A549 treated with Mapracorat at 1 μM for 4 hours (cell line): ENCODE measurements at places on chromosomes 3 and 15. TPM values are rescaled to one million over a fixed set of nuclear protein-coding genes. Genes with fewer than 3 reads are reported as not detected.

The MRAS gene
- 7.7 to 10.5 TPM (median 10.3 TPM) in 5 replicates for total RNA-seq

The SSUH2 gene
- total RNA-seq = 0.62 to 1.0 TPM (median 0.70 TPM) in 5 replicates

The UPK1B gene
- 10.7 to 14.6 TPM (median 12.3 TPM) in 5 replicates for total RNA-seq

The SERPINI2 gene
- total RNA-seq = not detected in 5 replicates

The IL5RA gene
- not detected in 5 replicates for total RNA-seq

The LRRC58 gene
- total RNA-seq = 11.9 to 15.1 TPM (median 14.0 TPM) in 5 replicates
